ENCODE measurements at places on chromosomes 3 and 15. TPM values are rescaled to one million over a fixed set of nuclear protein-coding genes. Genes with fewer than 3 reads are reported as not detected.
A peak's percentile ranks its signal among the peaks of the same experiment; 100 is the strongest.

- DNase-seq: no peak
Measured at GRCh38 chr3:50642382-50642781, 25.4 kb downstream of the MAPKAPK3 start.

DNA sequence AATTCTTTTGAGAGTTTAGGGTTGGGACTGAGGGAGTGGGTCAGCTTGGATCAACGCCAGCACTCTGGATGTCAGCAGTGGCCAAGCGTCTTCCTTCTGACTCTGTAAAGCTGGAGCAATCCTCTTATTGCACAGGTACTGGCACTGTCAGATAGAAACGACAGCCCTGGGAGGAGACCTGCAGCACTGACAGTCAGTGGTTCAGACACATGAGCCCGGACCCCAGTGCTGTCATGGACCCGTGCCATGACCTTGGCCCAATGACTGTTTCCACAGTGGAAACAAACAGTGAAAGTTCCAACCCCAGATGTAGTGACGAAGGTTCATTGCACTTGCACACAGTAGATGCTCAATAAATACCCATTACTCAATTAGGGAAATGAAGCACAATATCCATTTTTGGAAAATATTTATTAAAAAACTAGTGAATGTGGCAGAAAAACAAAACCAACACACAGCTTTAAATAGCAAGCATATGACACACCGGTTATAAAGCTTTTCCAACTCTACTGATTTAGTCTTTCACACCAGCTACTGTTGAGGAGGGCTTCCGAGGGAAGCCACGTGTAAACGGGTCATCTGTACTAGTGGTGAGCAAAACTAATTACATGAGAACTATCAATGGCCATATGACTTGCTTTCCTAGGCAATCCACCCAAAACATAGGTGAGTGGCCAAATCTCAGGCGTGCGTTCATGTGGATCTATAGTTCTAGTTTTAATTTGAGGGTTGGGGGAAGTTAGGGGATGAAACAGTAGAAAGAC lies 22.1 kb downstream of the SIAH2 start:
- no peak for DNase-seq

DNA sequence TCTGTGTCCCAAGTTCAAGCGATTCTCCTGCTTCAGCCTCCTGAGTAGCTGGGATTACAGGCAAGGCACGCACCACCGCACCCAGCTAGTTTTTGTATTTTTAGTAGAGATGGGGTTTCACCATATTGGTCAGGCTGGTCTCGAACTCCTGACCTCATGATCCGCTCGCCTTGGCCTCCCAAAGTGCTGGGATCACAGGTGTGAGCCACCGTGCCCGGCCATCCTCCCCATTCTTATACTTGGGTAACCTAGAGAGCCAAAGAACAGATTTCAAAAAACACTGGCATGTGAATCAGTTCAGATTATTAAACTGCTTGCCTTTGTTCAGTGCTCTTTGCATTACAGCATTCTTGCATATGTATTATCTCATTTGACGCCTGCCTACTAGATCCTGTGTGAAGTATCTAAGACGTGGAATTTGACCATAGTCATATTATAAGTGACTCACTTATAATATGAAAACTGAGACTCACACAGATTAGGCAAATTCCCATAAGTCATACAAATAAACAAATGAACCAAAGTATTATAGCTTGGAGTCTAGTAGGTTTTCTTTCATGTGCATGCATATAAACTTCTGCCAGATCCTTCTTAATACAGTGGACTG lies 123.5 kb downstream of the UNC13C start:
- DNase-seq: no peak

- no peak for DNase-seq
Measured at GRCh38 chr3:169241991-169242707, 421.4 kb downstream of the MECOM start.

GRCh38 chr3:152258448-152259393 lies 10.0 kb upstream of the MBNL1 start:
- no peak for DNase-seq

DNA sequence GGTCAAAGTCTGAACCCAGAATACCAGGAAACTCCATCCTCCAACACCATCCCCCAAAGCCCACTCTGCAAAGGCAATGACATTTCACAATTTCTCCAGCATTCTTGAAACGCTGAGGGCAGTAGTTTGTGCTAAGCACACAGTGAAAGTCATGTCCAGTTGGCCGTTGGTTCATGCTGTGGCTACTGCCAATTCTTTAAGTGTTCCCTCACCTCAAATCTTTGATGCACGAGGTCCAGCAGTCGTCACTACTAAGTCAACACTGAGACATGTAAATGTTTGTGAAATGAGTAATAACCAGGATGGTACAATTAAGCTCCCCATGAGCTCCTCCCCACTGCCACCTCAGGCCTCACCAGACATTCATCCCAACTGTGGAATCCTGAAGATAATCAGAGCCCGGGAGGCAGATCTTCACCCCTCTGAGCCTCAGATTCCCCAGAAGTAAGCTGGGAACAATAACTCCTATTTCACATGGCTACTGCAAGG lies 7.0 kb downstream of the SUCLG2 start:
- no peak for DNase-seq

DNA sequence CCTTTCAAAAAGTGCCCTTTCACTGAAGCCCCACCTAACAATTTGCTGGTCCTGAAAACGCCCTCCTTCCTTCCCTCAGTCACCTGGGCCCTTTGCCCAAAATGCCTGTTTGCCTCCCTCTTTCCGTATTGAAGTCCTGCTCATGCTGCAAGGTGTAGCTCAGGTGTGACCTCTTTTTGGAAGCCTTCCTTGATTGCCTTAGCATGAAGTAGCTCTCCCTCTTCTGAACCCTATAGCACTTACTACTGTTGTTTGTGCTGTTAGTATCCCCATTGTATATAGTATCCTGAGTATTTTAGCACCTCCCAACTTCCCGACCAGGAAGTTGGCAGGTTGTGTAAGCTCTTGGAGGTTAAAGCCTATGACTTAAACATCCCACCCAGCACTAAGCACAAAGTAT lies 1.7 kb downstream of the PLS1 start:
- DNase-seq: no peak

DNA sequence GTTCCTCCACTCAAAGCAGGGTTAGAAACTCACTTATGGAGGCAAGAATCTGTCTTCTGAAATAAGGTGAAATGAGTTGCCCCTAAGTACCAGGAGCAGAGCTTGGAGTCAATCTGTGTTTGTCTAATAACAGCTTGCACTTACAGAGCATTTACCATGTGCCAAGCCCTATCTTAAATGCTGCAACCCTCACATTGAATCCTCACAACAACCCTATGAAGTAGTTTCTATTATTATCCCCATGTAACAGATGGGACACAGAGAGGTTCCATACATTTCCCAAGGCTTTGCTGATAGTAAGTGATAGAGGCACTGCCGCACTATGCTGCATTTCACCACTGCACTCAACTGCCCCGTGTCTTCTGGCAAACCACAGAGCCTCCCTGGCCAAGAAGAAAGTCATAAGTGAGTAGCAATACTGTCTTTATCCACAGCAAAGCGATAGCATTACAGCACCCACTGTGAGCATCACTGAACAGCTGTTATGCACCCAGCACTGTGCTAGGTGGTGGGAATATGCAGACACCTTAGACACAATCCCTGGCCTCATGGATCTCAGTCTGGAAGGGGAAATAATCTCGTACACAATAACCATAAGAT lies 141.5 kb downstream of the SSR3 start:
- DNase-seq: no peak

GRCh38 chr3:197793247-197793646 lies 2.2 kb downstream of the LRCH3 start:
- DNase-seq: no peak

GRCh38 chr3:31288224-31288623 lies 244.5 kb upstream of the STT3B start:
- DNase-seq: no peak

DNA sequence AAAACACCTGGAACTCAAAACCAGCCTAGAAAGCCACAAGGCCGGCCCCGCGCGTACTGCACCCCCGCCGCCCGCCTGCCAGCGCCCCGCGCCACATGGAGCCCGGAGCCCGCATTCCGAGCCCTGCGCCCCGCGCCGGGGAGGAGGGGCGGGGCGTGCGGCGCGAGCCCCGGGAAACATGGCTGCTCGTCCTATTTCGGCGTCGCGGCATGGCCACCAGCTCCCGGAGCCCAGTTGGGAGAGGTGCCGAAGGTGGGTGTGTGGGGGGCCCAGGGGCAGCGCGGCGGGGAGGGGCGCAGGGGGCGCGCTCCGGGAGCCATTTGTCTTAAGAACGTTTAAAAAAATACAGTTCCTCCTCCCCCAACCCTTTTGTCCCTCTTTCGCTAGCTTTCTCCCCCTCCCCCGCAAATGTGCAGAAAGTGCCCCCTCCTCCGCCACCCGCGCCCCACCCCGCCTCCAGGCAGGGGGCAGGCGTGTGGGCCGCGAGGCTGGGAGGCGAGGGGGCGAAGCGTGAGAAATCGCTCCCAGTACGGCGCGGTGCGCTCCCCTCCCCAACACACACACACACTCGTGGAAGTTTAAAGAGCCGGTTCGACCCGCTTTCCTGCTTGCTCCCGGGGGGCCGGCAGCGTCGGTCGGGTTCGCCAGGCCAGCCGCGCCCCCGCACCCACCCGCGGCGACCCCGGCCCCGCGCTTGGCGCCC lies 2.5 kb downstream of the ANP32A start:
- DNase-seq: peak; percentile 64

DNA sequence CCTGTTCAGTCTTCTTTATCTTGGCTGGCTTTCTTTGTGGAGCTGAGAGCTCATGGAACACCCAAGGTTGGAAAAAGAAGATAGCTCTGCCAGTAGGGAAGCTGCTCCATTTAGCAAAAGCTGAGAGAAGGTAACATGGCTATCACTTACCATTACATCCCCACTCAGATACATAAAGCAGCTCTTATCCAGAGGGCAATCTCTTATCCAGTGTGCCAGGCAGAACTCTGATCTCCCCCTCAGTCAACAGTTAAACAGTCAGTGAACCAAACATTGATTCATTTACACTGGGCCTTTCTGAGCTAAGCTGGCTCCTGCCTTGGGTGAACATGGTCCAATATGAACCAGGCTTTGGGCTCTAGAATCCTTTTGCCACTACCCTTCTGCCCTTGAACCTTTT lies 624.2 kb downstream of the NTRK3 start:
- DNase-seq: no peak

DNA sequence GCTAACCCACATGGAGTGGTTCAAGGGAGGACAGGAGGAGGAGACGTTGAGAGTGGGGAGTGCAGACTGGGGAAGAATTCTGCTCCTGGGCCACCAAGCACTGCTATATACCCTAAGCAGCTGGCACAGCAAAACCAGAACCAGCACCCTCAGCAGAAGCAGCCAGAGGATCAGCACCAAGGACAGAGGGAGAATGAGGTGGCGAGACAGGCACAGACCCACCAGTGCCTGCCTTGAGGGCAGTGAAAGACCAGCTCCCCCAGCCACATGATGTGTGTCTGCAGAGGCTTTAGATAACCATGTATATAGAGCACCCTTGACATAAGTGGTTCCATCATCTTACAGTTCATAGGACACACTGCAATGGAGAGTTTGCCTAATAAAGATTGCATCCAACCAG lies 319.0 kb downstream of the GABRB3 start:
- DNase-seq: no peak

- DNase-seq: no peak
Measured at GRCh38 chr15:59401824-59402569, 29.3 kb upstream of the MYO1E start.

DNA sequence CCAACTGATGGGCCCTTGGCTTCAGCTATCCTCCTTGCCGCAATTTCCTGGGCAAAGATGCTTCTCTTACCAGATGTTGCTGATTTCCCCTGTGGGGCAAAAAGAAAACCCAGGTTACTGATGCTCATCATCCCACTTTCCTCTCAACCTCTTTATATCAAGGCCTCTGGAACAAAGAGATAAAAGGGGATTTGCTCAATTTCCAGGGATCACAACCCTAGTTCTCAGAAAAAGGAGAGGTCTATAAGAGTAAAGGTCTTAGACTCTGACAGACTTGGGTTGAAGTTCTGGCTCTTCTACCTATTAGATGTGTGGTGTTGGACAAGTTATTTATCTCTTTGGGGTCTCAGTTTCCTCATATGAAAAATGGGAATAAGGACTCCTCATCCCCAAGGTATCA lies 8.5 kb downstream of the RPAP1 start:
- no peak for DNase-seq

DNA sequence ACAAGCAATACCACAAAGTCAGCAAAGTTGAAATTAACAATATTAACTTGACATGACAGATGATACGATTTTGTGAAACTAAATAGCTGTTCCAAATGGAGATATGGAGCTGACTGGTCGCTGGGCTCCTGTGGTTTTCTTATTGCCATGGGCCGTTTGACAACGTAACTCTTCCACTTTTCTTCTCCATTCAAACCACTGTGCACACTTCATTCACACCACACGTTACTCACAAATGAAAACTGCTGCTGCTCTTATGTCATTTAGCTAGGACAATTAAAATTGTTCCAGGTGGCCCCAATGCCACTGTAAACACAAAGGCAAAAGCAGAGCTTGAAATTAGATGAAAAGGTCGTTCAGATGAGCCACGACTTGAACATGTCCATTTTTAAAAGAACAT lies 94.0 kb upstream of the VGLL4 start:
- DNase-seq: no peak

DNA sequence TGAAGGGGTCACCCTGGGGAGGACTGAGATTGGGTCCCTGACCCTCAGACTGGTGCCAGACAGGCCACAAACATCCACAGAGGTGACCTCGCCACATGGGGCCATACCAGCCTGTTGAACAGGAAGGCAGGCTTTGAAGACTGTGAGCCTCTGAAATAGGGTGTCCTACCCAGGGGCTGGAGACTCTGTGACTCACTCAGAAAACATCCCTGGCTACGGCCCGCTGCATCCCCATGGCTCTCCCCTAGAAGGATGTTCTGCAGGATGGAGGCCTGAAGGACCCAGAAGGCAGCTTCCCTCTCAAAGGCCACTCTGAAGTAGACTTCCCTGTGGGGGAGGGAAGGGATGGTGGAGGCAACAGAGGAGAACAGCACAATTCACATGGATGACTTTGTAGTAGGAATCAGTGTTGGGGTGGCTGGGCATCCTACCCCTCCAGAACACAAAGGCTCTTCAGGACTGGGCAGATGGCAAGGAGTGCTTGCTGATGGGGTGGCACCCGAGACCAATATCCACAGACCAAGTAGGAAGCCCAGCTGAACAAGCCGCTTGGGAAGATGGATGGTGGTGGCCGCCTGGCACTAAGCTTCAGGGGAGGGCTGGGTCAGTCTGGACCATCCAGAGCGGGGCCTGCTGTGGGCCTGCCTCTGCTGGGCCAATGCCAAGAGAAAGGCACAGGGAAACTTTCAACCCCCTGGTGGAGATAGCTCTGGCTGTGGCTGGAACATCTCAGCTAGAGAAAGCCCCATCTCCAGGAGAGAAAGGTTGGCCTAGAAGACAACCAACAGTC lies 37.6 kb upstream of the DUSP7 start:
- no peak for DNase-seq

GRM2 gene
- total RNA-seq: 0.05 TPM

TEX55 gene
- not detected for total RNA-seq

TXNRD3 gene
- 11.9 TPM for total RNA-seq

FBLN2 gene
- total RNA-seq: 15.3 TPM

MYO5C gene
- 3.2 TPM for total RNA-seq

All from thymus (tissue), 14 donors.